ENCODE measurements at places on chromosomes 11 and 22. TPM values are rescaled to one million over a fixed set of nuclear protein-coding genes. Genes with fewer than 3 reads are reported as not detected.

DNA sequence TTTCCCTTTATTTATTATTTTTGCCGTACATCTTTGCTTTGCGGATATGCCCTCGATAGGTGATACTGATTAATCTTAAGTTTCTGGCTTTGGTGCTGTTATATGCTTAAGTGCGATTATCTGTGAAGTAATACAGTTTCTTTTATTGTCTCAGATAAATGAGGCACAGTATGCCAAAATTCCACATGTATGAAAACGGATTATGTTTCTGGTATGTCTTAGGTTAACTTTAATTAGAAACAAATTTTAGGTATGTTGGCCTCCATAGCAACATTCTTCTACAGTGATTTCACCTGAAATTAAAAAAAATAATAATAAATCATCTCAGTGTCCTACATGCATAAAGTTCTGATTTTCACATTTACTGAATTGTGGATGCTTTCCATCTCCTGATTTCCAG lies 119.2 kb downstream of the ARHGAP42 start:
- H3K27me3 ChIP-seq, result no peaks in the 10 kb centered on the region
- H3K36me3 ChIP-seq, result no peaks in the 10 kb centered on the region
- H3K27ac ChIP-seq, result no peak overlapping the region

GRCh38 chr11:105705786-105706530 lies 96.1 kb downstream of the GRIA4 start:
- no peaks in the 10 kb centered on the region for H3K36me3 ChIP-seq
- no peak overlapping the region for H3K27ac ChIP-seq
- no peaks in the 10 kb centered on the region for H3K27me3 ChIP-seq
- no peaks in the 10 kb centered on the region for H3K4me1 ChIP-seq
- DNase-seq, result no peak

DNA sequence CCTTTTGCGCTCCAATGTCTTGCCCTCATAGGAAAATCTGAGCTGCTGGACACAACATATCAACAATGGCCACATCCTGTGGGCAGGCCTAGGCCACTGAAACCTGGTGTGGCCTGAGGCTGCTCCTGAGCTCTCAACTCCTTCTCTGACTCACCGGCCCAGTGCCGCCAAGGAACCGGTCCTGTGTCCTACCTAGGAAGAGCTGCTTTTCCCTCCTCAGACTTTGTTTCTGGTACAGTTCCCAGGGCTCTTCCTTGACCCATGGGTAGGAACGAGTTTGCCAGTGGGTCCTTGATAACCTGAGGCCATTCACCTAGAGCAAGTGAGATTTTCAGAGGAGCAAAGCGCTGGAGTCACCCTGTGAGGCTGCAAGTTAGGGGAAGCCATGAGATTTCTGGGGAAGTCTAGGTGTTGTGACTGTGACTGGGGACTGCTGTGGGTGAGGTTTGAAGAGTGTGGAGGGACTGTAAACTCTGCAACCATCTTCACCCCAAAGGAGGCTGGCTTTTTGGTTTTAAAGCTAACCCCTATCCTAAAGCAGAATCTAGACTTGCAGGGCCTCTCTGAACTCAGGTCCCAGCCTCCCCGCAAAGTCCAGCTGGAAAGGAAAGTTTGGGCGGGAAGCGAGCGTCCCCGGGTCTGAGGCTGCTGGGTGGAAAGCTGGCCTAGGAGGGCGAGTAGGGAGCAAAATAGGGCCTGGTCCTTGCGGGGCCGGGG lies 12.0 kb upstream of the PAX6 start:
- peaks cover 9% of the 10 kb centered on the region for H3K4me1 ChIP-seq
- no peak for DNase-seq
- peaks cover 43% of the 10 kb centered on the region for H3K27me3 ChIP-seq
- H3K27ac ChIP-seq, result no peak overlapping the region
- peaks cover 3% of the 10 kb centered on the region for H3K36me3 ChIP-seq
- H3K4me3 ChIP-seq, result no peak overlapping the region

- DNase-seq, result no peak
- H3K4me3 ChIP-seq, result no peak overlapping the region
- peaks cover 3% of the 10 kb centered on the region for H3K36me3 ChIP-seq
- H3K27me3 ChIP-seq, result peaks cover 2% of the 10 kb centered on the region
- H3K27ac ChIP-seq, result no peak overlapping the region
These were observed 10.0 kb downstream of the GGA1 start for GRCh38 chr22:37618674-37619073.

GRCh38 chr11:120723751-120724150 lies 212.2 kb downstream of the GRIK4 start:
- peaks cover 9% of the 10 kb centered on the region for H3K36me3 ChIP-seq
- H3K27ac ChIP-seq, result no peak overlapping the region
- H3K4me3 ChIP-seq, result no peak overlapping the region
- no peak for DNase-seq

DNA sequence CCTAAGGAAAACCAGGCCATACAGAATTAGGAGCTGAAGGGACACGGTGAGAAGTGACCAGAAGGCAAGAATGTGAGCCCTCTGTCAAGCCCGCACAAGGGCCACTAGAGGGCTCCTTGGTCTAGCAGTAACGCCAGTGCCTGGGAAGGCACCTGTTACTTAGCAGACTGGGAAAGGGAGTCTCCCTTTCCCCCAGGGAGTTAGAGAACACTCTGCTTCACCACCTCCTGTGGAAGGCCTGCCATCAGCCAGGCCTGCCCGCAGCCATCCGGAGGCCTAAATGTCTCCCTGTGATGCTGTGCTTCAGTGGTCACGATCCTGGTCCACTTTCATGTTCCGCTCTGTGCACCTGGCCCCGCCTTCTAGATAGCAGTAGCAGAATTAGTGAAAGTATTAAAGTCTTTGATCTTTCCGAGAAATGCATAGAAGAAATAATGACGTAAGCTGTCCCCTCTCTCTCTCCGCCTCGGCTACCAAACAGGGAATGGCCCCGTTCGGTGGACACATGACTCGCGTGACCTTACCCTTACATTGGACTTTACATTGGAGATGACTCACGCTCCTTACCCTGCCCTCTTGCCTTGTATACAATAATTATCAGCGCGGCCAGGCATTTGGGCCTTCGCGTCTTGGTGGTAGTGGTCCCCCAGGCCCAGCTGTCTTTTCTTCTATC lies 10.7 kb upstream of the GSTP1 start:
- peak; percentile 47 for DNase-seq
- H3K27me3 ChIP-seq, result peaks cover 2% of the 10 kb centered on the region
- no peak overlapping the region for H3K4me3 ChIP-seq
- H3K4me1 ChIP-seq, result peaks cover 6% of the 10 kb centered on the region
- H3K36me3 ChIP-seq, result no peaks in the 10 kb centered on the region

DNA sequence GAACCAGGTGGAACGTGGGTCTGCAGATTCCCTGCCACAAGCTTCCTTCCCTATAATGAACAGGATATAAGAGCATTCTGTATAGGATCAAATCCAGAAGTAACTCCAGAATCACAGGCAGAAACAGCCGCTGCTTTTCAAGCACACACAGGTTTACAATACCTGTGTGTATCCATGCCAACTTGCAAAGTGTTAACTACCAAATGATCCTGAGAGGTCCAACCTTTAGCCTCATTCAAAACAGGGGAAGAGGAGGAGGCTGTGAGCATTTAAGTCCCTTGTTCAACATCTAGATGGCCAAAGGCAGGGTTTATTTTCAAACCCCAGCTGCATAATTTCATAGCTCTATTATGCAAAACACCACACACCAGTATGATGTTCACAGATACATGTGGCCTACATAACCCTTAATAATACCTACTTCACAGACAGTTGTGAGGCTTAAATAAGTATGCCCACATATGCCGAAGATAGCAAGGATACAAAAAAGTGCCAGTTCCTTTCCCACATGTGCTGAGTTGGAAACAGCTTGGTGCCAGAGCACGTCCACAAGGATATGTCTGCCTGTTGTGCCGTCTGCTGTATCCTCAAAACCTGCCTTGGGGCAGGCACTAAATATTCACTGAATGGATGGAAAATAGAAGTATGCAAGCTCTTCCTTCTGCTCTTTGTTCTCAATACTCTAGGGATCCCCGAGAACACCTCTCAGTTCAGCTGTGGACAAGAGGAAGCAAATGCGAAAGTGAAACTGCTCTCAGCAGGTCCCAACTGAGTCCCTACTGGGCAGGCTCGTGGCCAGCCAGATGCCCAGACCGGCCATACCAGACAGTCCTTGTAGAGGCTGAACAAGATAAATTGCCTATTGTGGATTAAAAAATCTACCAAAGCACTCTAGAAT lies 66.8 kb downstream of the LARGE1 start:
- DNase-seq, result no peak
- H3K36me3 ChIP-seq, result no peaks in the 10 kb centered on the region
- peak overlapping the region; percentile 13 for H3K4me3 ChIP-seq

GRCh38 chr22:46878191-46878948 lies 115.9 kb downstream of the TBC1D22A start:
- peaks cover 10% of the 10 kb centered on the region for H3K4me1 ChIP-seq
- H3K27me3 ChIP-seq, result no peaks in the 10 kb centered on the region
- no peak for DNase-seq
- H3K36me3 ChIP-seq, result peaks cover 6% of the 10 kb centered on the region
- no peak overlapping the region for H3K4me3 ChIP-seq
- H3K27ac ChIP-seq, result peak overlapping the region; percentile 75

DNA sequence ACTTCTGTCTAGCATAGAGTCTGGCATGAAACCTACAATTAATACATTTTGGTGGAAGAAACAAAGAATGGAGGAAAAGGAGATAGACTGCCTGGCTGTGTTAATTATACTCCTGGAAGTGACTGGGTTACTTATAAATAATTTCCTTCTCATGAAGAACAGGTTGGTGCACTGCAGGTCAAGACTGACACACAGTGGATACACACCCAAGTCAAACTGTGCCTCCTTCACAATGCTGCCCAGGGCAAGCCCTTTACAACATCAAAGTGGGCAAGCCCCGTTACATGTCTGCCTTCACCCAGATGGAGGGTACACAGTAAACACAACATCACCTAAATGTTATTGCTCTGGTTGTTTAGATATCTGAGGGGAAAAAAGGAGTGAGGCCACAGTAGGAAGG lies 83.7 kb upstream of the KCNA4 start:
- H3K27me3 ChIP-seq, result no peaks in the 10 kb centered on the region
- DNase-seq, result no peak
- H3K27ac ChIP-seq, result no peak overlapping the region
- H3K36me3 ChIP-seq, result no peaks in the 10 kb centered on the region

DNA sequence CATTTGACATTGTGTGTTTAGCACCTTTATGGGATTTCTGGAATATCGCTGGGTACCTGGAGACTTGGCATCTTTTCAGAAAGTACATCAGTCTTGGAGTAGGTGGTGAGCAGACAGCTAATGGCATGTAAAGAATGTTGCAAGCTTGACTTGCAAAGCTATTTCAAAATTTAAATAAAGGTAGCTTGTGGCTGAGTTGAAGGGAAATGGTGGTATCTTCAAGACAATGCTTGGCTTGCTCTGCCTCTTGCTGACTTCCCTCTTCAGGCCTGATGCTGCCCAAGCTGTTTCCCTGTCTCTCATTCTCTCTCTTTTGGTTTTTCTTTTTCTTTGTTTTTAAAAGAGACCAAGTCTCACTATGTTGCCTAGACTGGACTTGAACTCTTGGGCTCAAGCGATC lies 13.2 kb downstream of the ZNRF3 start:
- no peaks in the 10 kb centered on the region for H3K27me3 ChIP-seq
- no peak for DNase-seq
- H3K27ac ChIP-seq, result peak overlapping the region; percentile 7
- peaks cover 18% of the 10 kb centered on the region for H3K4me1 ChIP-seq
- no peak overlapping the region for H3K4me3 ChIP-seq

GRCh38 chr22:25109878-25110595 lies 89.6 kb upstream of the CRYBB3 start:
- H3K27me3 ChIP-seq, result peaks cover 17% of the 10 kb centered on the region
- no peak for DNase-seq
- H3K4me1 ChIP-seq, result peaks cover 53% of the 10 kb centered on the region
- peak overlapping the region; percentile 70 for H3K4me3 ChIP-seq
- H3K27ac ChIP-seq, result peak overlapping the region; percentile 100

DNA sequence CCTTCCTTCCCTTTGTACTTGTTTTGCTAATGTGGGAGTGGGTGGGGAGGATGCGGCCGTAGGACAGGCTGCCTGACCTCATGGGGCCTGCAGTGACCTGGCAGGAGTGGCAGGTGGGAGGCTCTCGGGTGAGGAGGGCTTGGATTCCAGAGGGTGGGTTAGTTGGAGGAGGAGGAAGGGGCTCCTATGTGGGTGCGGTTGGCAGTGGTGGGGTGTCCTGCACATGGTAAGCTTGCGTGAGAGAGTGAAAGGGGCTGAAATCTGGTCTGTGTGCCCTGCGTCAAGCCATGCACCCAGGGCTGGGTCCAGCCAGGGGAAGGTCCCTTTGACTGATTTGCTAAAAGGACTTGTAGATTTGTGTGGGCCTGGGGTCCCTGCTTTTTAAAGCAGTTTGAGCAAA lies 90.7 kb upstream of the OR4B1 start:
- H3K4me1 ChIP-seq, result peaks cover 4% of the 10 kb centered on the region
- no peaks in the 10 kb centered on the region for H3K36me3 ChIP-seq
- no peak overlapping the region for H3K27ac ChIP-seq

DNA sequence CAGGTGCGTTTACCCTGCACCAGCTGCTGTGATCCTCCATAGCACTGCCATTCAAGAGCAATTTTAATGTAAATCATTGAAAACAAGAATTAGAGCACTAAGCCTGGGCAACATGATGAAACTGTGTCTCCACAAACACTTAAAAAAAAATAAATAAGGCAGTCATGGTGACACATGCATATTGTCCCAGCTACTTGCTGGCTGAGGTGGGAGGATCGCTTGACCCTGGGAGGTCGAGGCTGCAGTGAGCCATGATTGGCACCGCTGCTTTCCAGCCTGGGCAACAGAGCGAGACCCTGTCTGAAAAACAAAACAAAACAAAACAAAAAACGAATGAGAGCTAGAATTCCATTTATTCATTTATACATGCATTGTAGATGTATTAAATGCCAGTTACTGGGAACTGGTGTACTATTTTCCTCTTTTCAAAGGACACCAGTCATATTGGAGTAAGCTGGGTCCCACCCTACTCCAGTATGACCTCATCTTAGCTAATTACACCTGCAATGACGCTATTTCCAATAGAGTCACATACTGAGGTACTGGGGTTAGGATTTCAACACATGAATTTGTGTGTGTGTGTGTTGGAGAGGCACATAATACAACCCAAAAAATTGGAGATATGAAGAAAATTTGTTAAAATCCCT lies 101.9 kb downstream of the MICAL2 start:
- no peaks in the 10 kb centered on the region for H3K36me3 ChIP-seq
- H3K27me3 ChIP-seq, result peaks cover 7% of the 10 kb centered on the region

The MOGAT2 gene
- not detected for total RNA-seq

The CNGA4 gene
- not detected for total RNA-seq

The ARVCF gene
- 67.3 TPM for total RNA-seq

The UPK3A gene
- total RNA-seq, result not detected

The ATG16L2 gene
- 51.0 TPM for total RNA-seq

The ARHGAP8 gene
- total RNA-seq, result 0.80 TPM

The APOBEC3H gene
- total RNA-seq, result not detected

The HTR3B gene
- not detected for total RNA-seq
